ENCODE measurements at places on chromosomes 11 and 22. TPM values are rescaled to one million over a fixed set of nuclear protein-coding genes. Genes with fewer than 3 reads are reported as not detected.
A peak's percentile ranks its signal among the peaks of the same experiment; 100 is the strongest.

MAPK8IP1 gene
- 7.7 TPM for total RNA-seq

FOSL1 gene
- not detected for total RNA-seq

KCTD14 gene
- 0.48 TPM for total RNA-seq

NAGA gene
- total RNA-seq: 34.9 TPM

DNA sequence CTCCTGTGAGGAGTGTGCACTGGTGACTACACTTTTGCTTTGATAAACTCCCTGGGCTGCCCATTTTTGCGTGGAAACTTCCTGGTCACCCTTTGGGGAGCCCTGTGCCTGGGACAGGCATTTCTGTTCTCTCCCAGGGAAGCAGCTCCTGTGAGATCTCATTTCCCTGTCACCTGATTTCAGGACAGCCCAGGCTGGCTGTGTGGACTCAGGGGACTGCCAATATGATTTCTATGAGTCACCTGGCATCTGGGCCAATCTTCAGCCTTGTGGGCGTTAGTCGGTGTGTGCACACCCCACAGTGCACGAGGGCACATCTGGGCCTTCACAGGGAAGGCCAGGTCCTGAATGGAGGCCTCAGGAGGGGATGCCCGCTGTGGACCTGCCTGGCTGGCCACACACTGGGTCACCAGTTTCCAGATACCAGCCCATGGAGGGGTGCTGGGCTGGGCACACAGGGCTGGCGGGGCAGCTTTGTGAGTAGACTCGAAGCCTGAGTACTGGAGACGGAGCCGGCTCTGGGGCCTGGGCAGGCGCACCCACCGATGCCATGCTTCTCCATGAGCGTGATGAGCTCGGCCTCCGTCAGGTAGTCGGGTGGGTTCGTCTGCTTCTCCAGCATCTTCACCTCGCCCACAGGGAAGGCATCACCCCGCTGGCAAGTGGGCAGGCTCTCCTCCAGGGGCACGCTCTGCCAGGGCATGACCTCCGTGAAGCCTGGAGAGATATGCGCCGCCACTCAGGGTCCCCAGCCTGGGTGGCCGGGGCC, 9.4 kb upstream of the PPM1F start:
- no peak for DNase-seq

DNA sequence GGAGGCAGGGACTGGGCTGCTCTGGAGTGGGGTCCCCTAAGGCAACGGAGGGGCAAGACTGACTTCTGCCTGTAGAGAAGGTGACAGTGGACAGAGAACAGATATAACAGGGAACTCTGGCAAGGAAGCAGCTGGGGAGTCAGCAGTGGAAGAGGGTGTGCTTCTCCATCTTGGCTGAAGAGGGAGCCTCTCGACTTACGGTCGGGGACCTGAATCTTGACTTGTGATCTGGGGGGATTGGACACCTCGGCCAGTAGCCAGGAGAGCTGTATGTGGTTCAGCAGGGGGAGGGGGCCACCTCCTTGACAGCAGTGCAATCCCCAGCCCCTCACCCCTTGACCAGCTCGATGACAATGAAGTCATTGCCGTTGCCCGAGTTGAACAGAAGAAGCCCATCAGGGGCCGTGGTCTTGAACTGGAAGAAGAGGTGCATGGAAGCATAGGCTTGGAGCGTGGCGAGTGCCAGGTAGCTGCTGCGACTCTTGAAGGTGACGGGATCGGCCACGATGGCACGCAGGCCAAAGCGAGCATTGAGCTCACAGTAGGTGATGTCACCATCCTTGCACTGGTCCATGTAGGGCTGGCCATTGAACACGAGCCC, 60.0 kb downstream of the SLC22A12 start:
- DNase-seq: no peak

- no peak for DNase-seq
These were observed 327 bp upstream of the MED17 start for GRCh38 chr11:93783765-93784144.

DNA sequence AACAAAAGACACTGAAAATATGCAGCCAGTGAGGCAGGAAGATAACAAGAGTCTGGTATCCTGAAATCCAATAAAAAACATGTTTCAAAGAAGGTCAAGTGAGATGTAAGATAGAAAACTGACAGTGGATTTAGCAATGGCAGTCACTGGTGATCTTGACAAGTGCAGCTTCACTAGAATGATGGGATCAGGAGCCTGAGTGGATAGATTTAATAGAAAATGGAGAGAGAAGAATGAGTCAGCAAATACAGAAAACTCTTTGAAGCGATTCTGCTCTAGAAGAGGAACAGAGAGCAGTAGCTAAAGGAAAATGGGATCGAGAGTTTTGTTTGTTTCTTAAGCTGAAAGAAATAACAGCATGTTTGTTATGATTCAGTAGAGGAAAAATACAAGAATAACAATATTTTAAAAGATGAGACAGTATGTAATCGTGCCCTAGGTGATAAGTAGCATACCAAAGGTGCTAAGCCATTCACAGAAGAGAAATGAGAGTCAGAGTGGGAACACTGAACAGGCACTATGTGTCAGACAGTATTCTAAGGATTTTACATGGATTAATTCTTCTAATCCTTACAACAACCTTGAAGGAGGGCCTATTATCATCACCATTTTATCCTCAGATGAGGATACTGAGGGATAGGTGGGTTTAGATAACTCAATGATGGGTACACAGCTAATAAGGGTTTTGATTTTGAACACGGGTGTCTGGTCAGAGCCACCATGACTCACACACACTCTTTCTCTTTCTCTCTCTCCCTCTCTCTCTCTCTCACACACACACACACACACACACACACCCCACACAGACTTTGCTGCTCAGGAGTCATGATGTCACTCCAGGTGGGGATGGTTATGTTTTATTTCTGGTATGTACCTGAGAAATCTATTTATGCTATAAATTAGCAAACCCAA, 36.3 kb downstream of the MRE11 start:
- no peak for DNase-seq

GRCh38 chr11:8263109-8263768, 439 bp downstream of the LMO1 start:
- peak; percentile 17 for DNase-seq

GRCh38 chr11:36141196-36141953, 147.8 kb downstream of the COMMD9 start:
- no peak for DNase-seq

GRCh38 chr11:87438416-87438815, 400.7 kb downstream of the TMEM135 start:
- DNase-seq: no peak

DNA sequence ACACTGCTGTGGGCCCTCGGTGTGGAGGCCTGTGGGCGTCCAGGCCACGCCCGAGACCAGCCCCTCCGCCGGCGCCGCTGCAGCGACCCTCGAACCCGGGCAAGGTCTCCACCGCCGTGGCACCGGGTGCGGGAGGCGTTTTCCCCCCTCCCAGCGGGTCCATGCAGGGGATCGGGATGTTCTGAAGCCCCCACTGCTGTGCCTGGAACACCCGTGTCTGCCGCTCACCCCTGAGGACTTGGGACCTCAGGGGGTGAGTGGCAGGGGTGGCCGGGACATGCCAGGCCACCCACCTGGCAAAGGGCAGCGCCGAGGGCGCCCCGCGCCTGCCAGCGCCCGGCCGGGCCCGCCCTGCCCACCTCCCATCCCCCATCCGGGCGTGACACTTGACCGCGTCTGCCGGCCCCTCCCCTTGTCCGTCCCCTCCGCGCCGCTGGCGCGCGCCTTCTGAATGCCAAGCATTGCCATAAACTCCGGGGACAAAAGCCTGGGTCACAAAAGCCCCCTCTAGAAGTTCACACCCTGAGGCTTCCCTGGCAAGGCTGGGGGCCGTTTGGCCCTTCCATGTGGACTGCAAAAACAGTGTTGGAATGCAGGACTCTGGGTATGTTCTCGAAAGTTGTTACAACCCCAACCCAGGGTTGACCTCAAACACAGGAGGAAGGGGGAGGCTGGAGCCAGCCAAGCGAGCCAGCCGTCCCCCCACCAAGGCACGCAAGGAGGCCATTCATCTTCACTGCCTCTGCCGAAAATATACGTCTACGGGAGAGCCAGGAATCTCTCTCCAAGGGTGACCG, 819 bp upstream of the KCNQ1OT1 start:
- DNase-seq: no peak

GRCh38 chr11:31805629-31806185, 5.4 kb downstream of the PAX6 start:
- DNase-seq: no peak

- no peak for DNase-seq
These were observed 3.2 kb downstream of the CARNS1 start for GRCh38 chr11:67418476-67419281.
